Mammary microvascular endothelial cell (primary cell): ENCODE measurements at places on chromosomes 1 and 21. TPM values are rescaled to one million over a fixed set of nuclear protein-coding genes. Genes with fewer than 3 reads are reported as not detected.

The ATF6 gene
- 41.4 and 44.4 TPM in 2 replicates for total RNA-seq

The ORC1 gene
- total RNA-seq: 10.5 and 11.1 TPM in 2 replicates

The GPR153 gene
- 0.73 and 0.94 TPM in 2 replicates for total RNA-seq

The ATPAF1 gene
- 31.9 and 33.8 TPM in 2 replicates for total RNA-seq

The THBS3 gene
- total RNA-seq: 2.7 and 4.0 TPM in 2 replicates
